ENCODE measurements at places on chromosomes 1 and 21. TPM values are rescaled to one million over a fixed set of nuclear protein-coding genes. Genes with fewer than 3 reads are reported as not detected.

GRCh38 chr1:93673163-93673829 lies 8.3 kb downstream of the BCAR3 start:
- no peak for DNase-seq

RAB42 gene
- 13.2 TPM for total RNA-seq

NT5C1A gene
- total RNA-seq = not detected

DNA sequence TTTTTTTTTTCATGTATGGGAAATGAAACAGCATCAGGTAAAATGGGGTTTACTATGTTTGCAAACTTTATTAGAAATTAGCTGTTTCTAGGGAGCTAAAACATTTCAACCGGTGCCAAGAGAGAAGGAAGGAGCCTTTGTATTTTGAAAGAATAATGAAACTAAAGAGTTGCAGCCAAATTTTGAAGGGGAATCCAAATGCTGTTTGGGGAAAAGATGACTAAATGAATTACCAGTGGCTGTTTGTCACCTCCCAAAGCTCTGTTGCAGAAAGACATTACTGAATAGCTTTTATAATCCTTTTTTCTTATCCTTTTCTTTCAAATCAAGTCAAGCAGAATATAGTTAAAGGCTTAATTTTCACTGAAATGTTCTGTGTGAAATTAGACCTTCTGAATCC lies 591.3 kb upstream of the ADGRL2 start:
- no peak for DNase-seq

FCRL2 gene
- total RNA-seq = not detected

ZP4 gene
- not detected for total RNA-seq

TRNP1 gene
- 38.4 TPM for total RNA-seq

DNA sequence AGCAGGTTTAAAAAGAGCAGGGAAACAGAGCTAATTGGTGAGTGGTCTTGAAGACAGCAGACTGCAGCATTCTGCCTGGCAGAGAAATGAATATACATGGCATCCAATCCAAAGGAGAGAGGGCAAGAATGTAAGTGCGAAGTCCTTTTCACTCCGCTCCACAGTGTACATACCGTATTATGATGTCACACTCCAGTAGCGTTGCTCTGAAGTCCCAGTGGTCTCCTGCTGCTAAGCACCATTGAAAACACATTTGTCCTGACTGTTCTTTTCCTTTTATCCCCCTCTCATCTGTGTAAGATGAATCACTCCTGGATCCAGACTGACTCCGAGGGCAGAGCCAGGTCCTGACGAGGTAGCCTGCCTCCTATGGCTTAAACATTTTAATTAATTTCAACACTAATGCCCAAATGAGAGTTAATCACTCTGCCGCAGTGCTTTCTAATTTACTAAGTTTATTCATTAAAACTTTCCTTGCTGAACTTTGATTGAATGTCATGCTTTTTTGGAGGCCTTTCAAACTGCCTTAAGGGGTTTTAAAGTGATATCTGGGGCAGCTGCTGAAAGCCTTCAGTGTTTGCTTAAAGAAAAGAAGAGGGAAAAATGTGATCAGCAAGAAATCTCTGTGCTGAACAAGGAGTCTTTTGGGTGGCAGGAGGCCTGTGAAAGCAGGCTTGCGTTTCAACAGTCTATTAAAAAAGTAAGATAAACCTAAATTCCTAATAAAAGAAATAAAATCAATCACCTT lies 227.2 kb downstream of the ATG4C start:
- no peak for DNase-seq

GRCh38 chr1:156498432-156499193 lies 2.0 kb downstream of the MEF2D start:
- no peak for DNase-seq

All from H9 (cell line).